Panc1 (cell line): ENCODE measurements at places on chromosomes 4 and X. TPM values are rescaled to one million over a fixed set of nuclear protein-coding genes. Genes with fewer than 3 reads are reported as not detected.

- DNase-seq = no peak
- no peaks in the 10 kb centered on the region for H3K4me1 ChIP-seq
- H3K27me3 ChIP-seq = no peaks in the 10 kb centered on the region; the same call in 1 of the 2 replicates
- H3K4me3 ChIP-seq = no peak overlapping the region
These were observed 30.9 kb upstream of the INTS6L start for GRCh38 chrX:135489542-135489941.

DNA sequence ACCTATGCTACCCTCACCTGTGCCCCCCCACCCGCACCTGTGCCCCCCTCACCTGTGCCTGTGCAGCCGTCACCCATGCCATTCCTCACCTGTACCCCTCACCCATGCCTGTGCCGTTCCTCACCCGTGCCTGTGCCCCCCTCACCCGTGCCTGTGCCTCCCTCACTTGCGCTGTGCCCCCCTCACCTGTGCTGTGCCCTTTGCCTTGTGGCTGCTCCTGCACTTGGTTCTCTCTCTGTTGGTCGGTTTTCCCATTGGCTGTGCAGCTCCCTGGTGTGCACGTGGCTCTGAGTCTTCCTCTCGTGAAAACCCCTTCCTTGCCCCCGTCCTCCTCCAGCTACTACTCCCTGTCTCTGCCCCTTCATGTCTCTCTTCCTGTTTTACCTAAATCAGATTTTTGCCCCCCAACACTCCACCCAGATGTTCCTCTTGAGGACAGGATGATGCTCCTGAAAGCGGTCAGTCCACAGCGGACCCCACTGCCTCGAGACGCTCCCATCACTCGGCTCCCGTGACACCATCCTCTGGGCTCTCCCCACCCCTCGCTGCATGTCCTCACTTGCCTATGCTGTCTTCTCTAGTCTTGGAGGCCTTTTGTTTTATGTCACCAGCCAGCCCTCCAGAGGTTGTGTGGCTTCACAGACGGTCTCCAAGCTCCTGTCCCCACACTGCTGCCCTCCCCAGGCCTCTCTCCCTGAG is 6.8 kb downstream of the MAEA start:
- no peaks in the 10 kb centered on the region for H3K27me3 ChIP-seq
- no peak overlapping the region for H3K4me3 ChIP-seq
- peaks cover 27% of the 10 kb centered on the region for H3K4me1 ChIP-seq
- DNase-seq = no peak

DNA sequence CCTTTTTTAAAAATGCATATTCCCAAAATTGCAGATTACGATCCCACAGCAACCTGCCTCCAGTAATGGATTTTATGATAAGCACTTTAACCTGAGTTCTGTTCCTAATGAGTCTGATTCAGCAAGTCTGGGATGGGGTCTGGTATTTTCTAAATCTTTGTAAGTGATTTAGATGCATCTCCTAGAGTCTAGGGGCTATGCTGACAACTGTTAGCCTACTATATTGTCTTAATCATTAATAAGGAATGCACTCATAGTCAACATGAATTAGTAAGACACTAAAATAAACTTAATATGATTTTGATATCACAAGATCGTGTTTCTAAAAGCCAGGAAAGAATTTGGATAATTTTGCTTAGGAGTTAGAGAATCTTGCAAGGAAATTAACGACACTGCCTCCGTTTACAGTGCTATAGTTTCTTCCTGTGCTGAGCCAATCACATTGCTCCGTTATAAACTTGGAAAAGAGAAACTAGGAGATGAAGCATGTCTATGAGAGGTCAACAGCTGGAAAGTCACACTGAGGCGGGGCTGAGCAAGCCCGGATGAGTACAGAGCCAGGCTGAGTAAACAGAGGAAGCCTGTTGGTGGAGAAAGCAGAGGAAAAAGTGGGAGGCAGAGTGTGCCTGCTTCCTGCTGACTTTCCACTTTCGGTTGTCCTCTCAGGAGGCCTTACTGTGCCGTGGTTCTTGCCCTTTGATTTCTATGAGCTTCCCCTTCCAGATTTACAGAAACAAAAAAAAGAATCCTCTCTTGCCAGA is 5.4 kb downstream of the SCARB2 start:
- no peaks in the 10 kb centered on the region for H3K27me3 ChIP-seq
- no peaks in the 10 kb centered on the region for H3K36me3 ChIP-seq
- H3K27ac ChIP-seq = peak overlapping the region; percentile 77
- H3K4me3 ChIP-seq = no peak overlapping the region

- H3K27ac ChIP-seq = no peak overlapping the region
- DNase-seq = no peak
- H3K27me3 ChIP-seq = no peaks in the 10 kb centered on the region
- no peaks in the 10 kb centered on the region for H3K36me3 ChIP-seq
- H3K4me3 ChIP-seq = no peak overlapping the region
These were observed 259.5 kb upstream of the SLC7A11 start for GRCh38 chr4:138501614-138502013.

GRCh38 chrX:37755025-37755424 is 24.8 kb upstream of the CYBB start:
- H3K27ac ChIP-seq = no peak overlapping the region
- no peak overlapping the region for H3K4me3 ChIP-seq
- no peaks in the 10 kb centered on the region for H3K4me1 ChIP-seq
- no peaks in the 10 kb centered on the region for H3K36me3 ChIP-seq
- DNase-seq = no peak

DNA sequence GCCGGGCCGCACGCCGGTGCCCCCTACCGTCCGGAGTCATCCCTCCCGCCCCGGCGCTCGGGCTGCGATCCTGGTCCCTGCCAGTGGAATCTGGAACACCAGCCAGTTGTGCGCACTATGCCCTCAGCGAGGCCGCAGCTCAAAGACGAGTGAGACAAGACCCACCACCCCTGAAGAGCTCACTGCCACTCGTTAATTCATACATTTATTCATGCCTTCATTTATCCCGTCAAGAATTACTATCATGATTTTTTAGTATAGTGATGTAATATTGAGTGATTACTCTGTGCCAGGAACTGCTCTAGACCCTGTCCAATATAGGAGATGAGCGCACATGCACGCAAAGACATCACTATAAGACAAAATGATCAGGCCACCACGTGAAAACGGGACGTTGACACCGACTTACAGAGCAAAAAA is 247 bp upstream of the PPA2 start:
- no peaks in the 10 kb centered on the region for H3K27me3 ChIP-seq
- H3K4me1 ChIP-seq = peaks cover 9% of the 10 kb centered on the region
- no peak for DNase-seq
- H3K36me3 ChIP-seq = peaks cover 5% of the 10 kb centered on the region; the same call in 1 of the 2 replicates

GRCh38 chr4:19803406-19803805 is 448.3 kb upstream of the SLIT2 start:
- H3K36me3 ChIP-seq = no peaks in the 10 kb centered on the region
- no peak for DNase-seq
- no peaks in the 10 kb centered on the region for H3K27me3 ChIP-seq
- no peak overlapping the region for H3K4me3 ChIP-seq

GRCh38 chr4:6781561-6781960 is 966 bp upstream of the KIAA0232 start:
- H3K4me1 ChIP-seq = peaks cover 15% of the 10 kb centered on the region
- H3K27ac ChIP-seq = peak overlapping the region; percentile 61; the same call in 1 of the 2 replicates
- peak overlapping the region; percentile 79 for H3K4me3 ChIP-seq
- no peak for DNase-seq

DNA sequence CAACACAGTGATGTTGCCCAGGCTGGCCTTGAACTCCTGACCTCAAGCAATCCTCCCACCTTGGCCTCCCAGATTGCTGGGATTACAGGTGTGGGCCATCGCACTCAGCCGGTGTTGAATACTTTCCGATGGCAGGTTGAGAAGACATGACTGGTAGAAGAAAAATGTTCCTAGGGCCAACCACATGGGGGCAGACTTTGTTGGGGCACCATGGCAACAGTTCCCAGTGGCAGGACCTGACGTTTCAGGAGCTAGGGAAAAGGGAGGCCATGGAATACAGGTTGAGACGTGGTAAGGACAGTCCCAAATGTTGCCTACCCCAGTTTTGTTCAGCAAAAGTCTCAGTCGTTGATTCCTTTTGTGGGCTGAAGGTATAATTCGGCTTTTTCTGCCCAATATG is 134.6 kb downstream of the ASMT start:
- no peaks in the 10 kb centered on the region; the same call in 1 of the 2 replicates for H3K4me1 ChIP-seq
- no peak overlapping the region for H3K27ac ChIP-seq
- H3K27me3 ChIP-seq = no peaks in the 10 kb centered on the region
- DNase-seq = no peak
- no peaks in the 10 kb centered on the region for H3K36me3 ChIP-seq
- H3K4me3 ChIP-seq = no peak overlapping the region

DNA sequence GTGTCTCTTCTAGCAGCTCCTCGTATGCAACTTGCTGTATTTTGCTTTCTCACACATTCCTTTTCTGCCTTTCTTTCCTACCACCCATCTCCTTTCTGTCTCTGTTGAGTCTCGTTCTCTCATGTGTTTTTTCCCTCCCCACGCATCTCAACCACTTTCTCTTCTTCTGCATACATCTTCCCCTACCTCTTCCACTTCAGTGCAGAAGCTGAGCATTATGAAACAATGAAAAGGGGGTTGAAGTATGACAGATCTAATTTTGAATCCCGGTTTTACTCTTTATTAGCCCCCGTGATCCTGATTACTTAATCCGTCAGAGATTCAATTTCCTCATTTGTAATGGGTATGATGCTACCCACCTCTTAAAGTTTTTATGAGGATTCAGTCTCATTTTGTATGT is 7.3 kb downstream of the FAM241A start:
- DNase-seq = no peak
- no peaks in the 10 kb centered on the region for H3K27me3 ChIP-seq

DNA sequence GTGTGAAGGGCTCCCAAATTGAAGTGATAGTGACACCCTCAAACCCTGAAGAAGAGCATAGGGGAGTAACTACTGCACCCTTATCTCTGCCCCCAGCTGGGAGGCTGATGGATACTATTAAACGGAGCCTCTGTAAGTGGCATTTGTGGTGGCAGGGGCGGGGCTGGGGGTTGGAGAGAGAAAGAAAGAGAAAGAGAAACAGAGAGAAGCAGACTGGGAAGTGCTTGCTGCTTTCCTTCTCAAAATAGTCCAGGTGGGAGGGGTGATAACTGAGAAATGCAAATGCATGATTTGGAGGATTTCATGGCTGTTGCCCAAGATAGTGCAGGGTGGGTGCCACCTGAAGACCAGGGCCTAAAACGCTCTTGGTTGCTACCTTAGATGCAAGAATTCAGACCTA is 253.5 kb upstream of the GATB start:
- no peaks in the 10 kb centered on the region for H3K36me3 ChIP-seq
- H3K4me3 ChIP-seq = no peak overlapping the region

DNA sequence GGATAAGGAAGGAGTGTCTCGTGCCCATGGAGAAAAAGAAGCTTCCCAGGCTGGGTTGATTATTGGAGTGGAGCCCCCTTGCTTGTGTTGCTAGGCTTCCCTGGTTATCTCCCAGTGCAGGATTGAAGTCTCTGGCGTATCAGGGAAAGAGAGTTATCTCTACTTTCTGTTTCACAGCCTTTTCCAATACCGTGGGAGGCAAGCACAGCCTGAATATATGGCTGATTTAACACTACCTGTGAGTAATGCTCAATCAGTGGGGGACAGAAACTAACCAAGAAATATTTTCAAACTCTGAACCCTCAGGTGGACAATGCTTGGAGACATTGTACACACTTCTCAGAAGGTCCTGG is 65.2 kb downstream of the SERPINA7 start:
- H3K4me1 ChIP-seq = no peaks in the 10 kb centered on the region
- DNase-seq = no peak
- no peak overlapping the region for H3K4me3 ChIP-seq
- H3K36me3 ChIP-seq = no peaks in the 10 kb centered on the region
- no peaks in the 10 kb centered on the region for H3K27me3 ChIP-seq

GRCh38 chr4:19348746-19349145 is 903.0 kb upstream of the SLIT2 start:
- no peak overlapping the region for H3K4me3 ChIP-seq
- H3K4me1 ChIP-seq = no peaks in the 10 kb centered on the region
- no peak for DNase-seq

DNA sequence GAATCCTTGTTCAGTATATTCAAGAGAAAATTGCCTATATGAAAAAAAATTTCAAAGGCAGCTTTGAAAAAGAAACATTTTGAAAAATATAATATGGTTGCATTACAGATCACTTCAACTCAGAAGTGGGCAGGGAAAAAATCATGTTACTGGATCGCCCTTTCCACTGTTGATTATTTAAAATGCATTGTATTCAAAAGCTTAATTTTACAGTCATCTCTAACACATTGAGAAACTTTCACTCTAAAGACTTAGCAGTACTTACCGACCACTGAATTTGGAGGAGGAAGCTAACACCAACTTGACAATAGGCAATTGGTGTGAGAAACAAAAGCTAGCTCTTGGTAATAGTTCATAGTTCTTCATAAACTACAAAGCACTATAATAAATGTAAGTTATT is 101.9 kb downstream of the CEP135 start:
- no peaks in the 10 kb centered on the region; the same call in 1 of the 2 replicates for H3K4me1 ChIP-seq
- peak overlapping the region; percentile 59 for H3K4me3 ChIP-seq
- no peaks in the 10 kb centered on the region; the same call in none of the 2 replicates for H3K27me3 ChIP-seq
- H3K27ac ChIP-seq = no peak overlapping the region

GRCh38 chrX:100911731-100912130 is 17.0 kb downstream of the XKRX start:
- H3K27ac ChIP-seq = no peak overlapping the region
- H3K36me3 ChIP-seq = no peaks in the 10 kb centered on the region
- no peaks in the 10 kb centered on the region for H3K4me1 ChIP-seq
- no peaks in the 10 kb centered on the region for H3K27me3 ChIP-seq
- H3K4me3 ChIP-seq = no peak overlapping the region
- DNase-seq = no peak

- H3K27ac ChIP-seq = no peak overlapping the region
- no peak overlapping the region for H3K4me3 ChIP-seq
- no peaks in the 10 kb centered on the region for H3K36me3 ChIP-seq
These were observed 417.7 kb upstream of the GALNT7 start for GRCh38 chr4:172750910-172751309.

DNA sequence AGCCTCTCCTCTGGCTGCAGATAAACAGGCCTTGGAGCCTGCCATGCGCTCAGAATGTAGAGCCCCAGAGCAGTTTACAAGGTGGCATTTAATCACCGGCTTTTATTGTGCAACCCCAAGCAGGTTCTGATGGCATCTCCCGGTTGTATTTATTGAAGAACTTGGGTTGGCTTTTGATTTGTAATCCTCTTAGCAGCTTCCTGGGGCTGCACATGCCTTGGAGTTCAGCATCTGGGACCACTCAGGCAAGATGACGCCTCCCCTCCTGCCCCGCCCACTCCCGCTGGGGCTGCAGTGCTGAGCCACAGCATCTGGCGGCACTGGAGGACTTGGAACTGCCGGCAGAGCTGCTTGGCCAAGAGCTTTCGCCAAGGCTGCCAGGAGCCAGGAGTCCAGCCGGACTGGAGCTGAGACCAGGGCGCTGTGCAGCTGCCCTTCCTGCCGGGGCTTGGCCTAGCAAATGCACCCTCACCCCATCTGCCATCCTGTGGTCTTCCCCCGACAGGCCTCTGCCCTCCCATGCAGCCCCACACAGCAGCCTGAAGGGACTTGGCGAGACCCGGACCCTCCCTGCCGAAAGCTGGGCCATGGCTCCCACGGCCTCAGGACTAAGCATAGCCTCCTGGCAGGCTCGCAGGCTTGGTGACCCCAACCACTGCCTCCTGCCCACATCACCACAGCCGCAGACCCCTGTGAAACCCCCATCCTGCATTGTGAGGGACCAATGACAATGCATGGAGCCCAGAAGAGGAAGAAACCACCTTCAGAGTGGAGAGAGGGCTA is 5.4 kb downstream of the HTRA3 start:
- H3K27me3 ChIP-seq = no peaks in the 10 kb centered on the region; the same call in 1 of the 2 replicates
- H3K27ac ChIP-seq = no peak overlapping the region
- peaks cover 4% of the 10 kb centered on the region; the same call in 1 of the 2 replicates for H3K4me1 ChIP-seq
- DNase-seq = no peak
- no peak overlapping the region for H3K4me3 ChIP-seq

Gene SMIM10
- 7.2 TPM for total RNA-seq

Gene MXD4
- total RNA-seq = 32.7 TPM

Gene ZAR1
- total RNA-seq = not detected

Gene NMU
- total RNA-seq = 0.54 TPM

Gene C4orf54
- total RNA-seq = not detected

Gene PCDH18
- total RNA-seq = 10.8 TPM

Gene CTAG1B
- total RNA-seq = not detected
